T-helper 1 cell (primary cell): ENCODE measurements at places on chromosomes 16 and 17.

DNA sequence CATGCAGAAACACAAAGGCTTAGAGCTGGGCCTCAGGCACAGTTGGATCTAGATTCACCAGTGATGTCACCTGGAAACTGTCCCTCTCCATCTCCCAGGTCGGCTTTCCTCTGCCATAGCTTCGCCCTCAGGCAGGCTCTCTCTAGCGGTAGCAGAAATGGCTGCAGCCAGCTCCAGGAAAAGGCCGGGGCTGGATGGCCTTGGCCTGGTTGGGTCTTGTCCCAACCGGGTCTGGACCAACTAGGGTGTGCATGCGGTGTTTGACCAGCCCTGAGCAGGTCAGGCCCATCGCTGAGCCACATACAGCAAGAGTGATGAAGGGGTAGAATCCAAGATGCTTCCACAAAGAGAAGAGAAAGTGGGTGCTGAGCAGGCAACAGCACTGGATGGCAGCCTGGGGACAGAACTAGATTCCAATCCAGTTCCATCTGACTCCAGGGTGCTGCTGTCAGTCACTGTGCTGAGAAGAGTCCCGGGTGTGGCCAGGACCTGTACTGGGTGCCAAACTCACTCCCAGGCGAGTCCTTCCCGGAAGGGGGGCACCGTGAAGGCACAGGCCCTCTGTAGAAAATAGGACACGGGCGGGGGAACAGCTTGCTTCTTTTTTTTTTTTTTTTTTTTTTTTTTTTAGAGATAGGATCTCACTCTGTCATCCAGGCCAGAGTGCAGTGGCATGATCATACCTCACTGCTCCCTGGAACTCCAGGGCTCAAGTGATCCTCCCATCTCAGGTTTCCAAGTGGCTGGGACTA, 51.8 kb downstream of the SOCS3 start:
- no peak for DNase-seq

DNA sequence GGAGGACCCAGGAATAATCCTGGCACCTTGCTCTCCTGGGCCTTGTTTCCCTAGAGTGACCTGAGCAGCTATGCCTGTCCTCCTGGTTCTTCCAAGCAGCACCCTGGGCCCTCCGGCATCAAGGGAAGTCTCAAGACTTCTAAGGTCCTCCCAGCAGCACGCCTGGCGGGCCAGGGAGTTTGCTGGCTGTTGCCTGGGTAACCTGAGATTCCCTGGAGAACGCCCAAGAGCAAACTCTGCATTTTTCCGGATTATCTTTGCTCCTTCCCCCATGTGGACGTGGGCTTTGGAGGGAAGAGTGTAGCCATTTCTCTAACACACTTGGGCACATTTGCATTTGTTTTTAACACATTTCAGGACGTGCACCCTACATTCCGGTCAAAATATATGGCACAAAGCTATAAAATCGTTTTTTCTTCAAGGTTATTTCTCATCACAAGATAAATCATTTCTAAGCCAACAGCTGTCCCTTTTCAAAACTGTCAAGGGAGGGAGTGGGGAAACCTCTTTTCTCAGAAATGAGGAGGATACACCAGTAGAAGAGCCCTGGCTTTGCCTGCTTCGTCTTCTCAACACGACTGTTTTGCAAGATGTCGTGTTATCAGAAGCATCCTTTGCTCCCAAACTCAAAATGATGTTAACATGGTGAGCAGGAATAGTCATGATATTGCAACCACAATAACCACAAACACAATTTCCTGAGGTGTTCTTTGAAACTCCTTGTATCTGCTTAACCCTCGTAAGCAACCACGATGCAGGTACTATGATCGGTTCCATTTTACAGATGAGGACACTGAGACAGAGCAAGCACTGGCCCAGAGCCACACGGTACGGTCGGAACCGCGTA, 116.5 kb downstream of the ADCY9 start:
- no peak for DNase-seq

- no peak for DNase-seq
Measured at GRCh38 chr17:51046514-51047384, 73.9 kb downstream of the SPAG9 start.

DNA sequence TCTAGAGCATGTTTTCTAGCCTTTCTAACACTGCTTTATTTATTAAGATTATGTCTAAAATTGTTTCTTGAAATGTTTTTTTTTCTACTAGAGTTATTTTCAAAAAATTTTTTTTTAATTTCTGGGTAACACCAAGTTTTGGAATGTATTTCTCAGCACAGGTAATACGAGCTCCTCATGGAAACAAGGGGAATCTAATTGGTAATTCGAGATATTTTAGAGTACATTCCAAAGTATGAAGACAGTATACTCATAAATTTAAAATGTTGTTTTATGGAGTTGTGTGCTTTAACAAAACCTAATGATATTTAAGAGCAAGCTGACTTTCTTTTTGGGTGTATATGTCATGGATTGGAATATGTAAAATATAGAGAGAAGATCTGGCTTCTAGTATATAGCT, 42.4 kb downstream of the OMG start:
- DNase-seq = no peak

GRCh38 chr17:8463099-8463498, 27.4 kb downstream of the NDEL1 start:
- no peak for DNase-seq

GRCh38 chr17:44384823-44385286, 4.6 kb downstream of the ITGA2B start:
- DNase-seq = no peak

DNA sequence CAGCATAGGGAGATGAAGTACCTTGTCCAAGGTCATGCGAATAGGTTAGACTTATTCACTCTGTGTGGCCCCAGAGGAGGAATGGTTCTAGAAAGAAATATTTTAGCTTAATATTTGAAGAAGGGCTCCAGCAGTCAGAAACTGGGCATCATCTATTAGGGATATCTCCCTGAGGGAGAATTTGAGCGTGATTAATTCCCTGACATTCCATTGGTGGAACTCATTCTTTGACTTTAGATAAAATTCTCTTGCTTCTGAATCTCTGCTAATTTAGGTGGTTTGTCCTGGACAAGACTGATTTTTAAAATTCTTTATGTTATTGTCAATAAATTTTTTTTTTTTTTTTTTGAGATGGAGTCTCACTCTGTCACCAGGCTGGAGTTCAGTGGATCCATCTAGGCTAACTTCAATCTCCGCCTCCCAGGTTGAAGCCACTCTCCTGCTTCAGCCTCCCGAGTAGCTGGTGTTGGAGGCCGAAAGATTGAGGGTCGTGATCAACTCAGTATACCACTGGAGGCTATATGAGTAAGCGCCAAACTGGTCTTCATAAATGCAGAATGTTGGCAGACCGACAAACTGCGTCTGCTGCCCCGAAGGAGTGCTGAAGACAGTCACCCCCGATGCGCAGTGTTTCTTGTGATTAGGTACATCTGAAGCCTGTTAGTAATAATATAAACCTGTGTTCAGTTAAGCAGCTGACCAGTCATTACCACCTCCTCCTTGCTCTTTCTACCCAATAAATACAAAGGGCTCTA, 267.9 kb upstream of the HSBP1 start:
- no peak for DNase-seq

DNA sequence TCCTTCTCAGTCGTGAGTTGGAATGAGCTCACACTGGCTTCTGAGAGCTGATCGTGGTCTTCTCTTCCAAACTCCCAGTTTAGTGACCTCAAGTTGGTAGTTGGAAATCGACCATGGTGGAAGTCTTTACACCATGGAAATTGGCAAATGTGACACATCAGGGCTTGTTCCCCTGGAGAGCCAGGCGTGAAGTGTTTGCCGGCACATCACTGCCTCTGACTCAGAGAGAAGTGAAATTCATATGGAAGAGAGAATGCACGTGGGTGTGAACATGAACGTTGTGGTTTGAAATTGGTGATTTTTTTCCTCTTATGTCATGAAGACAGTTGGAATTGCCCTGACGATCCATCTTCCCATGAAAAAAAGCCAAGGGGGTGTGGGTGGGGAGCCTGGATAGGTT, 47.4 kb downstream of the AXIN2 start:
- no peak for DNase-seq

GRCh38 chr16:9090960-9091866, at the start of gene HAPSTR1:
Gene HAPSTR1 (plus strand): TSS chr16:9091644. CDS start chr16:9092045, 401 bp downstream.
- peak; percentile 100 for DNase-seq

DNA sequence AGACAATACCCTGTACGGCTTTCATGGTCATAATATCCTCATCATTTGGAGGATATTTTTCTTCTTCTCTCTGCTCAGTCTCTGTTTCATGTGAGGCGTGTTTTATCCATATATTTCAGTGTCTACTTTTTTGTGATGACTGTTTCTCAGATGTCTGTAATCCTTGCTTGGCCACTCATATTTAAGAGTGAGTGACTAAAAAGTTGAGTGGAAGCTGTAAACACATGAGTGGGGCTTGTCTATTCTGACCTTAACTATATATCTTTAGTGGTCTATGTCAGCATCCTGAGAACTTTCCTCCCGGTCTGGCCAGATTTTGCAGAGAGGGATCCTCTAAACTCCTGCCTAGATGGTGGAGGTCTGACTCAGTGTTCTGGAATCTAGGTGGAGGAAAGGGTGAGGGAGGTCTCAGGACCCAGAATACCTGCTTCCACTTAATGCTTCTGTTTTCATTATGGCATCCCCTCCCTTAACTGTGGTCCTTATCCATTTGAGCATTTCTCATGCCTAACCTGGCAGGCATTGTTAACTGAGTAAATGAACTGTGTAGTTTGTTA, 6.0 kb downstream of the DDX19B start:
- DNase-seq = no peak

DNA sequence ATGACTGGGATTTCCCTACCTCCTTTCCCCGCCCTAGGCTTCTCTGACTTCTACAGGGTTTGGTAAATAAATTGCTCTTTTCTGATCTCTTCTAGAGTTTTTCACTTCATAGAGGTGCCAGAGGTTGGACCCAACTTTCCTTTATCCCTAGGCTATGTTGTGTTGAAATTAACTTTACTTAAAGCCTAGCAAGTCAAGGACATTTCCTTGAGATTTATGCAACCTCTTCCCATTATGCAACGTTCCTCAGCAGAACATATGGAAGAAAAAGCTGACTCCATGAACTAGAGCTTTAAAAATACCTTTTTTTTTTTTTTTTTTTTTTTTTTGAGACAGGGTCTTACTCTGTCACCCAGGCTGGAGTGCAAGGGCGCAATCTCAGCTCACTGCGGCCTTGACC, 15.5 kb downstream of the MPO start:
- DNase-seq = no peak

DNA sequence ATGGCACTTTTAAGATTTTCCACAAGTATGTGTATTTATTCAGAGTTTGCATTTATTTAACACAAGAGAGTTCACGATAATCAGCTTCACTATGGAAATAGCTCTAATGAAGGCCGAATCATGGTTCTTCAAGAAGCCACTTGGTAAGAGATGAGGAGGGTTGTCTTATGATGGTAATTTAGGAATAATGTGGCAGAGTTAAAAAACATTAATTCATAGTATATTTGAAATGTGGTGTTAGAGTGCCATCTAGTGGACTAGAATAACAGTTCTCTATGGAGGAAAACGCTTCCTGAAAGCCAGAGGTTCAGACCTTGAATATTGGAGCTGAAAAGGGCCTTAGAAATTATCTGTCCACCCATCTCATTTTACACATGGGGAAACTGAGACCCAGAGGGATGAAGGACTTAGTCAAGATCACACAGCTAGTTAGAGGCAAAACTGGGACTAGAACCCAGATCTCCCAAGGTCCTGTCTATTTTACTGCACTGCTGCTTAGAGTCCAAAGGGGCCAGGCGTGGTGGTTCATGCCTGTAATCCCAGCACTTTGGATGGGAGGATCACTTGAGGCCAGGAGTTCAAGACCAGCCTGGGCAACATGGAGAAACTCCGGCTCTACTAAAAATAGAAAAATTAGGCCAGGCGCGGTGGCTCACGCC, 33.8 kb upstream of the KPNB1 start:
- DNase-seq = no peak

- no peak for DNase-seq
Measured at GRCh38 chr16:52398491-52398960, 148.4 kb downstream of the TOX3 start.

- no peak for DNase-seq
Measured at GRCh38 chr16:6068063-6068462, 970.5 kb upstream of the EEF2KMT start.

GRCh38 chr17:44361292-44362260, 2.1 kb downstream of the FAM171A2 start:
- no peak for DNase-seq
